ENCODE measurements at places on chromosomes 1 and 21.

GRCh38 chr1:210250665-210250997 is 18.0 kb downstream of the SERTAD4 start:
- peak; percentile 64 for DNase-seq

GRCh38 chr1:145978471-145978853 is 14.0 kb downstream of the POLR3GL start:
- DNase-seq = no peak

DNA sequence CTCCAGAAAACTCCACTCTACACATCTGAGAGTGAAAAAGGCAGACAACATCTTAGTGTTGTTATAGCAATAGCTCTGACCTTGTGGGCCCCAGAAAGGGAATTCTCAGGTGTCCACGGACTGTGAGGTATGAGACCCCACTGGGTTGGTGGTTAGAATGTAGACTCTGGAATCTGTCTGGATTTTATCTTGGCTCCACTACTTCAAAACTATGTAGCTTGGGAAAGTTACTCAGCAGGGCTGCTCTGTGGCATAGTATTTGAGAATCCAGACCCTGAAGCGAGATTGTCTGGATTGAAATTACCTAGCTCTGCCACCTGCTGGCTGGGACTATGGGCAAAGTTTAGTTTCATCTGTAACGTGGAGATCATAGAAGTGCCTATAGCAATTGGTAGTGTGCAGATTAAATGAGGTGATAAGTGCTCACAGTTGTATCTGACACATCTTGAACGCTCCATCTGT is 25.8 kb downstream of the PRDM2 start:
- DNase-seq = no peak

DNA sequence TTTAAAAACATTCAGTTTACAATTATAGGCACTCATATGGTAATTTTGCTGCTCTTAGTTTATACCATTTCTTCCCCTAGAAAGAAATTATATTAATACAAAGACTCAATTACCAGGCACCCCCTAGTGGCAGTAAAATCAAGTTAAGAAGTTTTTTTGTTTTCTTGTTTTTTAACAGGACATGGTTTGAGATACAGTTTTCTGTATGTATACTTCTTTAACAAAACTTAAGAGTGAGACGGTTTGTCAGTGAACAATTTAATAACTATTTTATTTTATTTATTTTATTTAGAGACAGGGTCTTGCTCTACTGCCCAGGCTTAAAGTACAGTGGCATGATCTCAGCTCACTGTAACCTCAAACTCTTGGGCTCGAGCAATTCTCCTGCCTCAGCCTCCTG is 224.6 kb downstream of the FAF1 start:
- DNase-seq = peak; percentile 16

- no peak for DNase-seq
Measured at GRCh38 chr1:177517546-177517945, 346.8 kb downstream of the BRINP2 start.

- no peak for DNase-seq
Measured at GRCh38 chr1:107648071-107648470, 316.9 kb downstream of the VAV3 start.

- DNase-seq = no peak
Measured at GRCh38 chr1:202244841-202245261, 51.3 kb downstream of the LGR6 start.

DNA sequence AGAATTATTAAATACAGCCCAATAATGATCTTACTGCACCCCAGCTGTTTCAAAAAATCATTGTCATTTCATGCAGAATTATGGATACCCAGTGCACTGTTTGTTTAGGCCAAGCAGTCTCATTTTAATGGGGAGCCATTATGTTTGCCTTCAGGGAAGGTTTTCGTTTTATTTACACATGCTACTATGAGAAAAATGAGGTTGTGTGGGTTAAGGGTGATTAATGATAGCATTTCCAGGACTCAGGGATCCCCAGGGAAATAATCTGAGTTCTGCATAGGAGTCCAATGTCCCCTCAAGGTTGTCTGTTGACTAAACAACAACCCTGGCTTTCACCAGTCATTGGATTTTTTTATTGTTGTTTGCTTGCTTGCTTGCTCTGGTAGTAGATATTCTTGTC is 71.0 kb upstream of the ZP4 start:
- no peak for DNase-seq

DNA sequence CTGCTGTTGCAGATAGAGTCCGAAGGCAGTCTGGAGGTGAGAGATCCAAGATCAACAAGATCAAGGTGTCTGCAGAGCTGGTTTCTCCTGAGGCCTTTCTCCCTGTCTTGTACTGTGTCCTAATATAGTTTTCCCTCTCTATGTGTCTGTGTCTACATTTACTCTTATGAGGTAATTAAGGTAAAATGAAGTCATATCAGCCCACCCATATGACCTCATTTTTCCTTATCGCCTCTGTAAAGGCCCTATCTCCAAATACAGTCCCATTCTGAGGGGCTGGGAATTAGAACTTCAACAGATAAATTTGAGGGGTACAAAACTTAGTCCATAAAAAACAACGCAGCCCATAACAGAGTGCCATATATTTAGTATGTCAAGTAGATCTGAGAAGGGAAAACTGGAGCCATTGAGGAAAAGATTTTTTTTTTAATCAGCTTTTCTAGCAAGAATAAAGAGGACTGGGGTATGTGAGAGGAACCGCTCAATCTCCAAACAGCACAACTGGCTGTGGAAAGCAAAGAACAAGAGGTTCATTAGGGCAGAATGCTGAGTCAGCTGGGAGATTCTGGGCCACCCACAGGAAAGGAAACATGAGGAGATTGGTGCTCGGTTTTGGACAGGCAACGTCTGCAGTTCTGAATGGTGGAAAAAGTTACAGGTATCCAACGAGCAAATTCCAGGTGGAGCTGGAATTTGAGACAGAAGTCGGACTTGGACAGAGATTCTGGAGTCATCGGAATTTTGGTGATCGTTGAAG is 65.7 kb downstream of the MAP3K21 start:
- DNase-seq = no peak
